ENCODE measurements at places on chromosomes 5 and 9. TPM values are rescaled to one million over a fixed set of nuclear protein-coding genes. Genes with fewer than 3 reads are reported as not detected.

- DNase-seq, result no peak
Measured at GRCh38 chr5:131523500-131524185, 111.4 kb downstream of the RAPGEF6 start.

Gene FAM169A
- total RNA-seq, result 21.6 TPM

Gene PCDHGB1
- total RNA-seq, result not detected

DNA sequence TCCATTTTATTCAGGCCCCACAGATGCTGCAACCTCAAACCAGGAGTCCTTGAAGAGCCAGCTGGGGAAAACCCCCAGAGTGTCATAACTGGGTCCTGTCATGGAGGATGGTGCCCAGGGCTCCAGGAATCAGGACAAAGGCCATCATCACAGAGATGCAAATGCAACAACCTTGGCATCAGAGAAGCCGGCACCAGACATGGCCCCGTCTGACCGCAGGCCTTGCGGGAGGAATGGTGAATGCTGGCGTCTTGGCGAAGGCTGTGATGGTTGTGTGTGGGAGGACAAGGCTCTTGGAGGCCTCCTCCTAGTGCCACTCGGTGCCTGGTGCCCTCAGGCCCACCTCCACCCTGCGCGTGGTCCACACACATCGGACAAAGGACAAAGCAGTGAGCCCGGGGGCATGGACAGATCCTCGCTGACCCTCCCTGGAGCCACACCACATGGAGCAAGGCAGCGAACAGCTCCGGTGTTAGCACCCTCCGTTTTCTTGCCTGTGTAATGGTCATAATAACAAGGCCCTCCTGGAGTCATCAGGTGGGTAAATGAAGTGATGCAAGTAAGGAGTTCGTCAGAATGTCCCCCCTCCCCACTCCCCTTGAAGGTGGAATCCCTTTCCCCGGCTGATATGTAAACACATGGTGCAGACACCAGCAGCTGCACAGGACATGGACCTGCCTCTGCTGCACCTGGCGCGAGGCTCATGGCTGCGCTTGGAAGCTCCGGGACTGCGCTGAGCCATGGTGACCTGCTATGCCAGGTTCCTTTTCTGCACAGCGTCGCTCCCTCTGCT lies 380.7 kb downstream of the IRX2 start:
- no peak for DNase-seq

DNA sequence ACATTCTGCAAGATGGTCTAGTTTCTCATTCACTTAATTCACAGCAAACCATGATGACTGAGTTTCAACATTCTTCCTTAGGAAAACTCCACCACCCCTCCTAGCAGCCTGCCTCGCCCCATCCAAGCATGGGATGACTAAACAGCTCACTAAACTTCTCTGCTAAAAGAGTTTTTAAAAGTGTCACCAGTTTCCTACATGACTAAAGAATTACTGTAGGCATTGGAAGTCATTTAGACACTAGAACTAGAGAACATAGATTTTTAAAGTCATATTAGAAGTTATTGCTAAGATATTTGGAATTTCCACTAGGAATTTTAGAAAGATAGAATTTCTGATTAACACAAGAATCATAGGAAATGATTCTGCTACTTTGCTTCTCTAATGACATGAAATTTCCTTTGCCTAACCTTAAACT lies 5.5 kb upstream of the ESM1 start:
- no peak for DNase-seq

Gene NIM1K
- total RNA-seq, result 0.46 TPM

Data from CD8-positive, alpha-beta T cell (primary cell).